IPS DF 19.7 (cell line): ENCODE measurements at places on chromosomes 3 and 15.

- no peak for DNase-seq
Measured at GRCh38 chr3:194247350-194247740, 103.8 kb downstream of the CPN2 start.

DNA sequence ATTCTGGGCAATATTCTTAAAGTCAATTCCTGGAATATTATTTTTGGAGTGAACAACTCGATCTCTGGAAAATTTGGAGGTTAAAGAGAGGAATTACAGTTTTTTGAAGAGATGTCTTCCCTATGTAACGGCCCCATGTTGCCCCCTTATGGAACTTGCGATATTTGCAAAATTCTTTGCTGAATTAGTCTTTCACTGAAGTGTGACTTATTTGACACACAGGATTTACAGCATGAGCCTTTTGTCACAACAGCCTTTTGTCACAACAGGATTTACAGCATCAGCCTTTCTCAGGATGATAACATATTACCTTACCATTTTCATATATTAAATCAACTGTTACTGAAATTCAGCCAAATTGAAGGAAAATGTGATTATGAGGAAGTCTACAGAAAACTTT, 37.8 kb upstream of the SPTSSB start:
- DNase-seq, result no peak

DNA sequence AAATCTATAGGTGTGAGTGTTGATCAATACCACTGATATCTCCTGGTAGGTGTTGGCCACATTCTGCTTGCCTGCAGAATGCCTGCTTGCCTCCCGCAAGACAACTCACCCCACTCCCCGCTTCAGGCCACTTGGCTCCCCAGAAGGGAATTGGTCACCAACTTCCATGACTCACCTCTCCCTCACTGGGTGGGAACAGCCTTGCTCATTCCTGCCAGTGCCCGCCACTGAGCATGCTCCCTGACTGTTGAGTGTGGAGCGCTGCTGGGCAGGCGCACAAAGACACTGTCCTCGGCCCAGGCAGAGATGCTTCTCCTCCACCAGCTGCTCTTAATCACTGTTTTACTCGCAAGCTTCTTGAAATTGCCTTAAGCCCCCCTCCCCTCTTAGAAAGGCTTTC, 57.3 kb upstream of the PPP2R3A start:
- DNase-seq, result no peak

- no peak for DNase-seq
Measured at GRCh38 chr3:73685061-73685460, 60.3 kb upstream of the PDZRN3 start.

GRCh38 chr3:37283011-37283410, 108.6 kb upstream of the LRRFIP2 start:
- no peak for DNase-seq

DNA sequence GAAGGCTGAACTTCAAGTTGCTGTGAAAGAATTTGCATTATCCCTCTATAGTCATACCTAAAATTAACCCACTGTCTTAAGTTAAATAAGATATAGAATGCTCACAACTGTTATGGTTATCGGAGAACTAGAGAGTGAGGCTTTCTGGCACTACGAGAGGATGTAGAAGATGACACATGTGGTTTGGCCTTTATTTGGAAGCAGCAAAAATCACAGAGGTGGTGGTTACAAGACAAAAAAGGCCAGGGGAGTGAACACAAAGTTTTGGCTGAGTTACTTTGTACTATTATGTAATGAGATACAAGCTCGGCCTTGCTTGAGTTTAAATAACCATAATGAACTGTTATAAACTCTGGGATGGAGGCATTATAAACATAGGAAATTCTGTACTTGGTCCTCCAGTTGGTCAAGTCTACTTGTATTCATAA, 78.3 kb upstream of the ICE2 start:
- DNase-seq, result no peak
